SJCRH30 (cell line): ENCODE measurements at places on chromosomes 16 and 17.

- H3K36me3 ChIP-seq, result no peaks in the 10 kb centered on the region
- no peak for DNase-seq
- H3K27ac ChIP-seq, result no peak overlapping the region
- no peaks in the 10 kb centered on the region for H3K4me1 ChIP-seq
- no peak overlapping the region for H3K4me3 ChIP-seq
Observed at GRCh38 chr17:67025216-67025792, 19.1 kb upstream of the CACNG1 start.

DNA sequence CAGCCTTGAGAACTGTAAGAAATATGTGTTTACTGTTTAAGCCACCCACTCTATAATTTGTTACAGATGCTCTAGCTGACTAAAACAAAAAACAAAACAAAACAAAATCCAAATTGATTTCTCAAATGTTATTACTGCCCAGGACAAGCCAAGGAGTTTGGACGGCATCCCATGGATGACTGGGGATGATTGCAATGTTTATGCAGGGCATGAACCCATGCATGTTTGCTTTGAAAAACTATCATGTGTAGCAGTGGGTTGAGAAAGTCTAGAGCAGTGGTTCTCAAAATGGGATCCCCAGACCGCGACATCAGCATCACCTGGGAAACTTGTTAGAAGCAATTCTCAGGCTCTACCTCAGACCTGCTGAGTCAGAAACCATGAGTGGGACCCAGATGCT is 223.2 kb upstream of the PSMD7 start:
- H3K36me3 ChIP-seq, result no peaks in the 10 kb centered on the region
- no peak overlapping the region for H3K27ac ChIP-seq
- no peaks in the 10 kb centered on the region for H3K4me1 ChIP-seq
- no peak for DNase-seq

- no peaks in the 10 kb centered on the region for H3K4me1 ChIP-seq
- no peak overlapping the region for H3K4me3 ChIP-seq
- H3K36me3 ChIP-seq, result no peaks in the 10 kb centered on the region
- no peaks in the 10 kb centered on the region for H3K27me3 ChIP-seq
- no peak for DNase-seq
- H3K27ac ChIP-seq, result no peak overlapping the region
Observed at GRCh38 chr17:60321336-60322055, 70.4 kb downstream of the USP32 start.

- no peak overlapping the region for H3K27ac ChIP-seq
- H3K36me3 ChIP-seq, result peaks cover 10% of the 10 kb centered on the region
- H3K27me3 ChIP-seq, result no peaks in the 10 kb centered on the region
- no peak overlapping the region for H3K4me3 ChIP-seq
- no peaks in the 10 kb centered on the region; the same call in 1 of the 2 replicates for H3K4me1 ChIP-seq
- DNase-seq, result no peak
Observed at GRCh38 chr17:51263006-51263405, 2.7 kb downstream of the UTP18 start.

- no peak within 1 kb of the TSS for H3K27ac ChIP-seq
- H3K4me1 ChIP-seq, result peaks cover 10% of the 10 kb centered on the region; the same call in 1 of the 2 replicates
- no peaks in the 10 kb centered on the region for H3K27me3 ChIP-seq
- no peaks in the 10 kb centered on the region for H3K36me3 ChIP-seq
- H3K4me3 ChIP-seq, result no peak within 1 kb of the TSS
Observed at GRCh38 chr17:181245-182049, at the start of gene DOC2B. Gene DOC2B, minus strand, starts transcription at chr17:181650. Its CDS starts 171 bp downstream, at chr17:181479.

DNA sequence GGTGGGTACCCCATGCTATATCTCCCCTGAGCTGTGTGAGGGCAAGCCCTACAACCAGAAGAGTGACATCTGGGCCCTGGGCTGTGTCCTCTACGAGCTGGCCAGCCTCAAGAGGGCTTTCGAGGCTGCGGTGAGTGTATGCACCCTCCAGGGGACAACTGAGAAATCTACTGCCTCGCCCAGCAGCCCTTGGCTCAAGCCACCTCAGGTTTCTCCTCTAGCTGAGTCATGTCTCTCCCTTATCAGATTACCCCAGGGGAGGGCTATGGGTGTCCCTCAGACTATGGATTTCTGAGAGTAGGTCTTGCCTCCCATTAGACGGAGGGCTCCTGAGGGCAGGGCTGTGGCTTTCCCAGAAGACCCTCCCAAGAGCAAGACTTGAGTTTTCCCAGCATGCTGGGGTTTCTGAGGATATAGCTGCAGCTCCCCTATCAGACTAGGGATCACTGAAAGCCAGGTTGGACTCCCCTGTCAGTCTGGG is 6.7 kb downstream of the NEK8 start:
- DNase-seq, result no peak
- no peak overlapping the region for H3K27ac ChIP-seq
- no peaks in the 10 kb centered on the region for H3K4me1 ChIP-seq
- H3K4me3 ChIP-seq, result no peak overlapping the region
- H3K36me3 ChIP-seq, result no peaks in the 10 kb centered on the region
- no peaks in the 10 kb centered on the region for H3K27me3 ChIP-seq

GRCh38 chr16:75279305-75279704 is 27.9 kb upstream of the BCAR1 start:
- H3K4me3 ChIP-seq, result no peak overlapping the region
- no peak for DNase-seq

DNA sequence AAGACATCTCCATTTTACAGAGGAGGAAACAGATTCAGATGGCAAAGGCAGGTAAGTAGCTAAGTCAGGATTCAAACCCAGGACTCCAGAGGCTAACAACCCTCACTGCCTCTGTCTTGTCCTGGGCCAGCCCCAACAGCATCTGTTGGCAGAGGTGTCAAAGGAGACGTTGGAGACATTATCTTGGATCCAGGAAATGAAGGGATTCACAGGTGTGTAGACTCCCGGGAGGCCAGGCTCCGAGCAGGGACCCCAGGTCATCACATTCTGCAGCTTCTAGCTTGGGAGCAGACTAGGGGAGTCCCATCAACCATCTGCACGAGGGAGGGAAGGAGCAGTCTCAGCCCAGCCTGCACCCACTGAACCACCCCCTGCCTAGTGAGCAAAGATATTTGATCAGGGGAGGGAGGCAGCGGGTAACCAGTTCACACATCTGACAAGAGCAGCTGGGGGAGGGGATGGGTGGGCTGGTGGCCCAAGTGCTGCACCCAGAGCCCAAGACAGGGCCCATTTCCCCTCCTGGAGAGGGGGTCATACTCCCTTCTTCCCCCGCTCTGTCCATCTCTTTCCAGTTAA is 1.0 kb upstream of the B9D1 start:
- no peaks in the 10 kb centered on the region for H3K27me3 ChIP-seq
- no peak for DNase-seq
- H3K4me3 ChIP-seq, result no peak overlapping the region
- no peaks in the 10 kb centered on the region for H3K36me3 ChIP-seq
- H3K27ac ChIP-seq, result no peak overlapping the region

- H3K4me3 ChIP-seq, result no peak overlapping the region
- H3K4me1 ChIP-seq, result peaks cover 12% of the 10 kb centered on the region
- H3K36me3 ChIP-seq, result no peaks in the 10 kb centered on the region
- H3K27ac ChIP-seq, result no peak overlapping the region
- no peaks in the 10 kb centered on the region for H3K27me3 ChIP-seq
- peak; percentile 46 for DNase-seq
Observed at GRCh38 chr17:63431939-63432804, 13.9 kb downstream of the CYB561 start.

GRCh38 chr17:80792373-80792781 is 199.3 kb upstream of the CHMP6 start:
- H3K36me3 ChIP-seq, result no peaks in the 10 kb centered on the region; the same call in 1 of the 2 replicates
- no peak for DNase-seq
- H3K27ac ChIP-seq, result no peak overlapping the region

- peak; percentile 65 for DNase-seq
- no peak overlapping the region for H3K27ac ChIP-seq
- peaks cover 7% of the 10 kb centered on the region; the same call in 1 of the 2 replicates for H3K4me1 ChIP-seq
- no peak overlapping the region for H3K4me3 ChIP-seq
Observed at GRCh38 chr16:83956336-83957289, 3.6 kb downstream of the OSGIN1 start.

GRCh38 chr17:7233701-7234082 is 625 bp downstream of the DVL2 start:
- no peaks in the 10 kb centered on the region for H3K27me3 ChIP-seq
- peak overlapping the region; percentile 74 for H3K4me3 ChIP-seq
- H3K4me1 ChIP-seq, result no peaks in the 10 kb centered on the region
- DNase-seq, result no peak

DNA sequence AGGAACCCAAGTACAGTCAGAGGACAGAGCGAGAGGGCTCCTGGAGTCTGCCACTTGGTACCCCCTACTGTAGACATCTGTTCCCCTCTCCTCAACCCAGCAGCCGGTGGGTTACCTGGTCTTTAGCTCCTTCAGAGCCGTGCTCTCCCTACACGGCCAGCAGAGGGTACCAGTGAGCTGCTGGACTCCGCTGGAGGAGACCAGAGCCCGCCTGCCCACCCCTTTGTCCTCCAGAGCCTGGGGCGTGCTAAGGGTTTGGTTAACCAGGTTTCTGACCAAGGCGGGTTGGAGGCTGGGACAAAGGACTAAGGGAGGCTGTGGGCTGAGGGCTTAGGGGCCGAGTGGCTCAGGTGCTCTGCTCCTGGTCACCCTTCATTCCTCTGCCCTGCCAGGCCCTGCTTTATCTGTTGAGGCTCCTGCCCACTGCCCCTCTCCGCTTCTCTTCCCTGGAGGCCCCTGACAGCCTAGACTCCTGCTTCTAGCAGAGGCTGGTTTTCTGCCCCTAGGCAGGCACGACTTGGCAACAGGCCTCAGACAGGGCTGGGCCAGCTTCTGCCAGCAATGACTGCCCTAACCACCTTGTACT is 2.7 kb upstream of the HSD11B2 start:
- H3K4me1 ChIP-seq, result peaks cover 11% of the 10 kb centered on the region
- no peak overlapping the region for H3K27ac ChIP-seq
- H3K4me3 ChIP-seq, result no peak overlapping the region
- no peaks in the 10 kb centered on the region for H3K36me3 ChIP-seq

- H3K27ac ChIP-seq, result no peak overlapping the region
- no peaks in the 10 kb centered on the region for H3K4me1 ChIP-seq
- DNase-seq, result no peak
- H3K4me3 ChIP-seq, result no peak overlapping the region
- H3K36me3 ChIP-seq, result no peaks in the 10 kb centered on the region
Observed at GRCh38 chr16:20760346-20760745, 3.5 kb upstream of the ACSM3 start.

DNA sequence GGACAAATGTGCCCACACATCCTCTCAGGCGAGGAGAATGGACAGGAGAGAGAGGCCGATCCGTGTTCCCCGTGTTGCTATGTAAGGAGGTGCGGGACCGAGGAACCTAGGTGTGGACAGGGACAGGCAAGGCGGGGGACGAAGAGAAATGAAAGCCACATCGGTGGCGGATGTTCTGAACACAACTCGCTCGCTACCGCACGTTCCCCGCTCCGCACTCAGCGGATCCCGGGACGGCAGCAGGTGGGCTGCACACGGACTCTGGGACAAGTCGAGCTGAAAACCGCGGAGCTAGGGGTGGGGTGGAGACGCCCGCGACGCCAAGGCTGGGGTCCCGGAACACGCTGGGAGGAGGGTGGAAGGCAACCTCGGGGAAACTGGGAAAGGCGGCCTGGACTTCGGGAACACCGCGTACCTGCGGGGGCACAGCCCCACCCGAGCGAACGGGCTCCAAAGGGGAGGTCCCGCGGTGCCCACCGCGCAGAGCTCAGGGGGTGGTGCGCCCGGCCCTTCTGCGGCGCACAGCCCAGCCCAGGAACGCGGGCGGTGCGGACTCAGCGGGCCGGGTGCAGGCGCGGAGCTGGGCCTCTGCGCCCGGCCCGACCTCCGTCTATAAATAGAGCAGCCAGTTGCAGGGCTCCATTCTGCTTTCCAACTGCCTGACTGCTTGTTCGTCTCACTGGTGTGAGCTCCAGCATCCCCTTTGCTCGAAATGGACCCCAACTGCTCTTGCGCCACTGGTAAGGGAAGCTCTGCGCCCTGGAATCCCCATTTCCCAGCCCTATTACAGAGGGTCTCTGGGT is at the start of gene MT1E:
Gene MT1E (plus strand): TSS at position 642 of the 803 bp plus-strand sequence. CDS start 71 bp downstream, at position 713.
- 0 out of 2 replicates have a peak, but pooled peaks cover 2% of the 10 kb centered on the region for H3K4me1 ChIP-seq
- H3K27ac ChIP-seq, result no peak within 1 kb of the TSS
- DNase-seq, result no peak
- H3K36me3 ChIP-seq, result no peaks in the 10 kb centered on the region

- no peak overlapping the region for H3K4me3 ChIP-seq
- DNase-seq, result no peak
- H3K4me1 ChIP-seq, result peaks cover 9% of the 10 kb centered on the region
- no peaks in the 10 kb centered on the region for H3K36me3 ChIP-seq
- H3K27ac ChIP-seq, result no peak overlapping the region
Observed at GRCh38 chr16:5216441-5217080, 119.0 kb upstream of the EEF2KMT start.

DNA sequence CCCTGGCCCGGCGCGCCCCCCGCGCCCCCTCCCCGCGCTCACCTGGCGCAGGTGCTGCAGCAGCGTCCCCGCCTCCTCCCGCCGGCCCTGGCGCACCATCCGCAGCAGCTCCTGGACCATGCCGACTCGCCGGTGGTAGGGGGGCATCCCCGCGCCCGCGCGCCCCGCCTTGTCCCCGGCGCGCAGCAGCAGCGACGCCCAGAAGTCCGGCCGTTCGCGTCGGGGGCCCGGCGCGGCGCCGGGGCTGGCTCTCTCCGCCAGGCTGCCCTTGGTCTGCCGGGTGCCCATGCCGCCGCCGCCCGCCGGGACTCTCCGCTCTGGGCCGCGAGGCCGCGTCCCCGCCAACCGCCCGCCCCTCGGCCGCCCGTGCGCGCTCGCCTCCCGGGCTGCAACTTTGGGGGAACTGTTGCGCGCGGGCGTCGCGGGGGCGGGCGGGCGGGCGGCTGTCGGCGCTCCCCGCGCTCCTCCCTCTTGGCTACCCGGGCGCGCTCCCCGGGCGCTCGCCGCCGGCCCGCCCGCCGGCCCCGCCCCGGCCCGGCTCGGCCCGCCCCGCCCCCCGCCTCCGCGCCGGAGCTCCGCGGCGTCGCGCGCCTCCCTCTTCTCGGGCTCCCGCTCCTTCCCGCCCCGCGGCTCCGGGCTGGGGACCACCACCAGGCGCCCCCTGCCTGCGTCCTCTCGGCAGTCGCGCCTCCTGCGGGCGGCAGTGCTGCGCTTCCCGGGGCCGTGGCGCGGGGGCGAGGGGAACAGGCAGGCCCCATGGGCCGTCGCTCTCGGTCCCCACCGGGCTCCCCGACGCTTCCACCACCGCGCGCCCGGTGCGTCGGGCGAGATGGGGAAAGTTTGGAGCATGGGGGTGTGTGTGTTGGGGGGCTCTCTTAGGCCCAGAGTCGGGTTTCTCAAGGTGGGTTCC is at the start of gene LRRC75A:
Gene LRRC75A (minus strand): TSS at position 491 of the 910 bp plus-strand sequence. CDS start 203 bp downstream, at position 288.
- peaks cover 31% of the 10 kb centered on the region for H3K4me1 ChIP-seq
- DNase-seq, result peak; percentile 72
- H3K27me3 ChIP-seq, result peaks cover 23% of the 10 kb centered on the region; the same call in 1 of the 2 replicates
- peak within 1 kb of the TSS; percentile 58 for H3K4me3 ChIP-seq
- H3K27ac ChIP-seq, result no peak within 1 kb of the TSS
